ENCODE measurements at places on chromosomes 13 and 19.
A peak's percentile ranks its signal among the peaks of the same experiment; 100 is the strongest.

DNA sequence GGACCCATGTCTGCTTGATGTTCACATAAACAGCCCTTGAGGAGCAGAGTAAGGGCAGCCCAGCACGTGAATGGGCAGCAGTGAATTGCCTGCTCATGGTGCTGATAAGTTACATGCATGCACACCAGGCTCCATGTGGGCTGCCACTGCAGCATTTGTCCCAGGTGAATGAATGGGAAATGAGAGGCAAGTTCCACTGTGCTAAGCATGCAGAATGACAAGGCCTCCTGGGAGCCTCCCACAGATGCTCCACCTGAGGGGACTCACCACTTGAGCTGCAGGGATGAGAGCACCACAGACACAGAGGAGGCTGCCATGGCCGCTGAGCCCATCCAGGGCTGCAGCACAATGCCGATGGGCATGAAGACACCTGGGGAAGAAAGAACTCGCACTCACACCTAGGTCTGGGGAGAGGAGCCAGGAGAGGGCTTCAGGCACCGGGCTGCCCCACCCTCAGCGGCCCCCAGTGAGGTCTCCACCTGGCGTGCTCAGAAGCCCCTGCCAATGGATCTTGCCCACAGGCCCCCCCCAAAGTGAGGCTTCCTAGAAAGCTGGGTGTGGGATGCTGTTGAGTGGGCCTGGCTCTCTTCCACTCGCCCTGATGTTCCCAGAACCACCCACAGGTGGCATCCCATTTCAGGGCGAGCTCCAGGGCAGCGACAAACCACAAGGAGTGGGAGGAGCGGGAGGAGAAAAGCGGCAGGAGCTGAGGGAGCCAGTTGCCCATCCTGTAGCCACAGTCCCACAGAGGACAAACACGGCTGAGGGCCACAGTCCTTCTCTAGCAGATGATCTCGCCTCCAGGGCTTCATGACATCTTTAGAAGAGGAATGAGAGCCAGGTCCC lies 73.8 kb downstream of the CCDC70 start:
- no peak for DNase-seq

GRCh38 chr13:52399708-52400107 lies 6.3 kb downstream of the THSD1 start:
- DNase-seq: no peak

DNA sequence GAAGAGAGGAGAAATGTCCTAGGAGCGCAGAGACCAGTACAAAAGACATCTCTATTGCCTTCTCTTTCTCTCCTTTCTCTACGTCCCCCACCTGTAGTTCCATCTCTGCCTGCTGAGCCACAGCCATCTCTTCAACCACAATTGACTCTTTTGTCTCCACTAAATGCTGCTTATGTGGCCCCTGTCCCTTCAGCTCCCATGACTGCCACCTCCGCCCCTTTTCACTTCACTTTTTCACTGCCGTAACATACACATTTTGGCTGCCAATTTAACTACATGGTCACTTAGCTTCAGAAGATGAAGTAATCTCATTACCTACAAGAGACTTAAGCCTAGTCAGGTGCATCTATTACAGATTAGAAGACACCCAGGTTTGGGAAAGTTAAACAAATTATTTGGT lies 81.9 kb downstream of the MZT1 start:
- DNase-seq: no peak

GRCh38 chr13:59774491-59774971 lies 389.2 kb downstream of the DIAPH3 start:
- DNase-seq: no peak

GRCh38 chr13:109857325-109857724 lies 70.9 kb upstream of the IRS2 start:
- no peak for DNase-seq

DNA sequence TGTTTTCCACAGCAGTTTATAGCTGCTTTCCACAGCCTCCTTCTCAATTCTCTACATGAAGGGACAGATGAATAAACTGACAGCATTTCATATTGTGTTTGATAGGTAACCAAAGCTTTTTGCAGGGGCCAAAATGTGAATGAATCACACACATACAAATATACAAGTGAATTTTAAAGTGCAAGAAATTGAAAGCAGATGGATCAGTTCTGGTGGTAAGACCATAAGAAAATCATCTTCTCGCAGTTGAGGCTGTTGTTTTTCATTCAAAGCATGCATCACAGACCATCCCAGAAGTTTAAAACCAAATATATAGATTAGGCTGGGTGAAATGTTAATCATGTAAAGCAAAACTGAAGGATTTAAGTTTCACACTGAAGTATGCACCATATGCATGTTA lies 1569.4 kb downstream of the PCDH9 start:
- no peak for DNase-seq

DNA sequence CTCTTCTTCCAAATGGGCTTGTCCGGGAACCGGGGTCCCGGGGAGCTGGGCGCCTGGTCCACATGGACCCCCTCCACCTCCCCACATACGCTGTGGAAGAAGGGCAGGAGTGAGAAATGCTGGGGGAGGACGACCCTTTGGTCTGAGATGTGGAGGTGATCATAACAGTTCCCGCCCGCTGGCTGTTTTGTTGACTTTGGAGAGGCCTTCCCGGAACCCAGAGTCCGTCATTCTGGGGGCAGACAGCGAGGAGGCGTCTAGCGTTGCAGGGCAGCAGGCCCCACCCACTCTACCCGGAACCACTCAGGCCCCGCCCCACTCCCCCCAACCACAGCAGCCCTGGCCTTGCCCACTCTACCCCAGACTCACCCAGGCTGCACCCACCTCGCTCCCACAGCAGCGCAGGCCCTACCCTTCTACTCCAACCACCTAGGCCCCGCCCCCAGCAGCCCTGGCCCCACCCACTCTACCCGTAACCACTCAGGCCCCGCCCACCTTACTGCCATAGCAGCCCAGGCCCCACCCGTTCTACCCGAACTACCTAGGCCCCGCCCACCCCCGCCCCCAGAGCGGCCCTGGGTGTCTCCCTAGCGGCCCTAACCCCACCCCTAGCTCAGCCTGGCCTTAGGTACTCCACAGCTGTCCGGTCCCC lies 7.1 kb downstream of the GPR108 start:
- DNase-seq: no peak

DNA sequence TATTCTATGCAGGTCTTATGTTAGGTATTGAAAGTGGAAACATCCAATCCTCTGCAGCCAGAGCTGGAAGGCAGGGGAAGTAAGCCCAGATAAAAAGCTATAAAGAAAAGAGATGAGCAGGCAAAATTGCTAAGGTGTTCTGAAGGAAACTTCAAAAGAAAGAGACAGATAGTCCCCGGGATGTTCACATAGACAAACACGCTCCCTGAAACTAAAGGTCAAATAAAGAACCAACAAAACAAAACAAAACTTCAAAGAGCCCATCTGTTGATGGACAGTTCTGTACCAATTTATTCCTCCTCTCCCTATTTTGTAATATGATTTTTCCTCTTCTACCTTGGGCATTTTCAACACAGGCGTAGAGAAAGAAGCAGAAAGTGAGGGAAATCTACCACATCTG lies 11.3 kb upstream of the NDFIP2 start:
- no peak for DNase-seq

DNA sequence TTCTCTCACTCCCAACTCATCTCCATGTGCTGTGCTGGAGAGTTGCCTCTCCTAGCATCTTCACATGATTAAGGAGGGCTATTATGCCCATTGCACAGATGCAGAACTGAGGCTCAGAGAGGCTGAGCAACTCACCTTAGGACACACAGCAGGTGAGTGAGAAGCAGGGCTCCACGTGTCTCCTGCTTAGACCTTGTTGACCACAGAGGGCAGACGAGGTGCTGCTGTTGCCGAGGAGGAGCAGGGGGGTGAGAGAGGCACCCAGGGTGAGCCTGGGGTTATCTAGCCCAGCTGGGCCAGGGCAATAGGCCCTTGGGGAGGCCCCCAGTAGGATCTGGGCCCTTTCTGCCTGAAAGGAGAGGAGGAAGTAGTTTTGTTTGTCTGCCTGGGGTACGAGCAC lies 2.4 kb upstream of the HSH2D start:
- no peak for DNase-seq

DNA sequence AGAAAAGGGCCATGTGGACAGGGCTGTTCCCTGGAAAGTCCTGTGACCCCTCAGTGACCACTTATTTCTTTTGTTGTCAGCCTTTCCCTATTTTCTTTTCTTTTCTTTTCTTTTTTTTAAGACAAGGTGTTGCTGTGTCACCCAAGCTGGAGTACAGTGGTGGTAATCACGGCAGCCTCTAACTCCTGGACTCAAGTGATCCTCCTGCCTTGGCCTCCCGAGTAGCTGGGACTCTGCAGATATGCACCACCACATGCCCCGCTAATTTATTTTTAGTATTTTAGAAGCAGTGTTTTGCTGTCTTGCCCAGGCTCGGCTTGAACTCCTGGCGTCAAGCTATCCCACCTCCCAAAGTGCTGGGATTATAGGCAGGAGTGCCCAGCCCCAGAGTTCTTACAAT lies 1.1 kb upstream of the GPI start:
- DNase-seq: no peak

GRCh38 chr19:16571822-16572331 lies 338 bp downstream of the SLC35E1 start:
- no peak for DNase-seq

GRCh38 chr19:20453425-20453935 lies 112.1 kb downstream of the ZNF737 start:
- no peak for DNase-seq

DNA sequence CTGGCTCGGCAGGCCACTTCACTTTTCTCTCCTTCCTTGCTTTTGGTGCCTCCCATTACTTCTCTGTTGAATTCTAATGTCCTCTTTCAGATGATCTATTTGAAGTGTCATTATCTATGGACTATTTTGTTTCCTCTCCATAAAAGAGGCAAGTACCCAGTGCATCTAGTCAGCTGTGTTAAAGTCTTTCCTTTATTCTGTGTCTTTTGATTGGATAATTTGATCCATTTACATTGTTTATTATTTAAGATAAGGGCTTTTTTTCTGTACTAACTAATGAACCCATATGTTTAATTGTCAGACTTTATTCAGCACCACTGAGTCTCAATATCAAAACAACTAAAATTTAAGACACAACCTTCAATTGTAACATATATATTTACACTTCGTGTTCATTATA lies 36.4 kb downstream of the IGFL3 start:
- no peak for DNase-seq

GRCh38 chr19:49691243-49692146 lies 579 bp downstream of the CPT1C start:
- DNase-seq: peak; percentile 55

DNA sequence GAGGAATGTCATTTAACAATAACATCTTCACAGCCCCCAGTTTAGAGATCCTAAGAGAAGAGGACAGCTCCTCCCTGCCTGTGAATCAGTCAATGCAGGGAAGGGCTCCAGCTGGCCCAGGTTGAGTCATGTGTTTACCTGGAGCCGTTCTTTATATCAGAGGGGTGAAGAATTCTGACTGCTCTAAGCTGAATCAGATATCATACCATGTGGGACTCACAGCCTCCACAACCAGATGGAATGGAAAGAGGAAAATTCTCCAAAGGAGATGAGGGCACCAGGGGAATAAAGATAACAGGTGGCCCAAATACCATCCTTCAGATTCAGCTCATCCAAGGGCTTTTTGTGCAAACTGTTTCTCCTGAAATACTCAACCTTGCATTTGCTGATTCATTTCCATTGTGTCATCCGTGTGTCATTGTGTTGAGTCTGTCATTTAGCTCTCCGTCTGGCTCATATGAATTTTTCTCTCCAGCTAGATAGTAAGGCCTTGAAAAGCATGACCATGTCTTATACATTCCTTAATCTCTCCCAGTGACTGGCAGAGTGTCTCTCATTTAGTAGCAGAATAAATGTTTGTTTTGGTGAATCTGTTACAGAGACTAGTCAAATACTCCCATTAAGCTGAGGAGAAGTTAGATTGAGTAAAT lies 217.9 kb downstream of the RFC3 start:
- DNase-seq: no peak

- no peak for DNase-seq
Observed at GRCh38 chr19:53311044-53311443, 22.5 kb upstream of the ZNF845 start.

DNA sequence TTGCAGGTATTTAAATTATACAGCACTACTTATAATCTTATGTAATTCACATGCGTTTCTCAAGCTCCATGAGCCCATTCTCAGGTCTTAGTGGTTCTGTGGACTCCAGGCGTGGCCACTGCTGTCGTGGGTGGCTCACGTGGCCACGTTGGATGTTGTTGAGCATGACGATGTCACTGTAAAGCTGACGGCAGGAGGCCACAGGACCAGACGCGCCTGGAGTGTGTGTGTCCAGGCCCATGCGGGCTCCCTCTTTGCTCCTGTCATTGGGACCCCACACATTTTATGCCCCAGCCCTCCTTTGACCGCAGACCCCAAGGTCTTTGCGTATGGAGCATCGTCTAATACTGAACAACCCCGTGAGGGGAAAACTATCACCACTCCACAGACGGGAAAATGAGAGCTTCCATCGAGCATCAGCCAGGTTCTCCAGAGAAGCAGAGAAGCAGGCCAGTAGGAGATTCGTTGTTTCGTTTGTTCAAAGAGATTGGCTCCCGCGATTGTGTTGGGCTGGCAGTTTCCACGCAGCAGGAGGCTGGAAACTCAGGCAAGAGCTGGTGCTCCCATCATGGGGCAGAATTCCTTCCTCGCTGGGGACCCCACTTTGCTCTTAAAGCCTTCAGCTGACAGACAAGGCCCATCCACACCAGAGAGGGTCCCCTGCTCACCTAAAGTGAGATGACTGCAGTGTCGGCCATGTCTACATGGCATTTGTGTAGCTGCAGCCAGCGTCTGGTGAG lies 129.3 kb upstream of the SPACA7 start:
- no peak for DNase-seq

- DNase-seq: no peak
Observed at GRCh38 chr19:6412447-6413091, 12.0 kb downstream of the KHSRP start.

GRCh38 chr13:77810878-77811277 lies 107.8 kb downstream of the EDNRB start:
- DNase-seq: no peak

DNA sequence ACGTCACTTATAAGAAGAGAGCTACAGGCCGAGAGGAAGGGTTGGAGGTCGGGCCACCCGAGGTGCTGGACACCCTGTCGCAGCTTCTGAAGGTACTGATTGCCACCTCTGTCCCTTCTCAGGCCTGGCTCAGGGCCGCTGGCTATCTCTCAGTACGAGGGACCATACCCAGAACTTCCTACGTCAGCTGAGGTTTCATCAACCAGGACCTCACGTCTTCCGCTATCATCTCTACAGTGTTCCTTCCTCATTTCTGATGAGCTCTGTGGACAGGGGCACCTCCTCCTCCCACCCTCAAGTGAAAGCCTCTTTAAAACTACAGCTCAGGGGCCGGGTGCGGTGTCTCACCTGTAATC lies 58.2 kb upstream of the USE1 start:
- no peak for DNase-seq
